ENCODE measurements at places on chromosomes 6 and 20. TPM values are rescaled to one million over a fixed set of nuclear protein-coding genes. Genes with fewer than 3 reads are reported as not detected.

- no peak for DNase-seq
These were observed 144.3 kb downstream of the OR2B2 start for GRCh38 chr6:27767851-27768250.

The TRIM31 gene
- total RNA-seq = not detected

The SS18L1 gene
- total RNA-seq = 18.9 TPM

The C4B gene
- 38.0 TPM for total RNA-seq

GRCh38 chr20:20235681-20236080 lies 132.2 kb upstream of the INSM1 start:
- no peak for DNase-seq

DNA sequence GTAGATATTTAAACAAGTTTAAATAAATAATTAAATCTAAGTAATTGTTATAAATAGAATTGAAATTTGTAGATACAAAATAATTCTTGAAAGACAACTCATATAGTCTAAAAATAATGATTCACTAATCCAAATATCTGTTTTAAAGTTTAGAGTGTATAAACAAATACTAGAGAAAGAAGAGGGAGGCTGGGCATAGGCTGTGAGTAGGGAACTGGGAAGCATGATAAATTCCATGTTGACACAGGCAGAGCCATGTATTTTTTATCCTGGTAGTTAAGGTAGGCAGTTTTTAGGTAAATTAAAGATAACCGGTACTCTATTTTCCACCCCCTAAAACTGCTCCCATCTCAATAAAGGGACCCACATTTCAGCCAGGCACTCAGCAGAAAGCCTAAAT lies 11.7 kb upstream of the RIN2 start:
- DNase-seq = no peak

DNA sequence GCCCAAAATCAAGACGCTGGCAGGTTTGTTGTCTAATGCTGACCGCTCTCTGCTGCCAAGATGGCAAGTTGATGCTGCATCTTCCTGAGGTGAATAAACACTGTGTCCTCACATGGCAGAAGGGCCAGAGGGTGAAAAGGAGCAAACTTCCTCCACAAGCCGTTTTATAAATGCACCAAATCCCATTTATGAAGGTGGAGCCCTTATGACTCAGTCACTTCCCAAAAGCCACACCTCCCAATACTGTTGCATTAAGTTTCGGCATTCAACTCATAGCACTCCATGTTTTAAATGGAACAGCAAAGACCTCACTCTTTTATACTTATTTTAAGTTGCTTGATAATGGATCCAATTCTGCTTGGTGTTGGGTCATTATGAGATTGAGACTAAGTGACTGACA lies 316.6 kb downstream of the RFPL4B start:
- DNase-seq = no peak

DNA sequence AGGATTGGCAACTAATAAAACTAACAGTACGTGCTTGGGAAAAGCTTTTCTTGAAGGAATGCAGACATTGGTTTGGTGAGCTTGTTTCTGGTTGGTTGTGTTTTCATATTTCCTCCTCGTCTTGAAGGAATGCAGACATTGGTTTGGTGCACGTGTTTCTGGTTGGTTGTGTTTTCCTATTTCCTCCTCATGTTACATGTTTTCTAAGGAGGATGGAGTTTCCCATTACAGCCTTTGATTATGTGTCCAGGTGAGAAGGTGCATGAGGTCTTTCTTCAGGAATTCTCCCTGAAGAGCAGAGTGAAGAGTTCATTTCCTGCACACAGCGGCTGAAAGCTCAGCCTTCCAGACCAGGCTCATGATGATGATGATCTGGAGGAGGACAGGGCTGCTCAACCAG lies 190.6 kb downstream of the SMOC2 start:
- no peak for DNase-seq

DNA sequence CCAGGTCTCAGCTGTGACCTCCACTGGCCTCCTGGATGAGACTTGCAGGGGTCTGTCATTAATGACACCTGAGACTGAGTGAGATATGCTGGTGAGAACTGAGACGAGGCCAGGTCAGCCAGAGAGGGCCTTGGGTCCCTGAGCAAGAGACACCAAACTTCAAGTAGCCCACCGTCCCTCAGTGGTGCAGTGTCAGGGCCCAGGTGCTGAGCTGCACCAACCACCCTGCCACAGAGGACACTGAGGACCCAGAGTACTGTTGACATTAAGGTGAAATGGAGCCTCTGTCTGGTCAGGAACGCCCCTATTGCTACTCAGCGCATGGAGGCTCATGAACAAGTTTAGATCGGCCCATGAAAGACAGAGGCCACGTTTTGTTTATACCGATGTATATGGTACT lies 64.1 kb upstream of the SCP2D1 start:
- DNase-seq = no peak

The GSTA3 gene
- total RNA-seq = not detected

The ADGRF5 gene
- 39.9 TPM for total RNA-seq

GRCh38 chr20:40241596-40242343 lies 447.3 kb downstream of the MAFB start:
- no peak for DNase-seq

GRCh38 chr6:40322336-40322735 lies 264.8 kb downstream of the LRFN2 start:
- DNase-seq = no peak

The DEF6 gene
- 11.6 TPM for total RNA-seq

The NHLRC1 gene
- total RNA-seq = 3.2 TPM

GRCh38 chr20:39016041-39016440 lies 53.9 kb downstream of the DHX35 start:
- no peak for DNase-seq

The DDX43 gene
- total RNA-seq = 1.1 TPM

The RIMS1 gene
- 2.3 TPM for total RNA-seq

DNA sequence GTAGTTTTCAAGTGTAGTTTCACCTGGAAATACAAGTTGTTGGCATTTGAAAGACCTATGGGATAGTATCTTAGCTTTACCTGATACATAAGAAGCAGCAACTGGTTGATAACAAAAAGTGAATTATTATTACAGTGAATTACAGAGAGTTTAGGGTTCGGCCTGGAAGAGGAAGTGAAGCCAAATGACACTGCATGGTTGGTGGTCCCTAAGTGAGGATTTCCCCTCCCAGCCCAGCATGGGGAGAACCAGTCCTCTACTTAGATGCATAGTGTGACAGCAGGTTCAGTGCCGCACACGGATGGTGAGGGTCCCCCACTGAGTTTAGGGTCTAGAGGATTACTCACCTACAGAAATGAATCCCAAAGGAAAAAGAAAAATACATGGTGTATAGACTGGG lies 18.1 kb downstream of the HLA-DPB1 start:
- no peak for DNase-seq

DNA sequence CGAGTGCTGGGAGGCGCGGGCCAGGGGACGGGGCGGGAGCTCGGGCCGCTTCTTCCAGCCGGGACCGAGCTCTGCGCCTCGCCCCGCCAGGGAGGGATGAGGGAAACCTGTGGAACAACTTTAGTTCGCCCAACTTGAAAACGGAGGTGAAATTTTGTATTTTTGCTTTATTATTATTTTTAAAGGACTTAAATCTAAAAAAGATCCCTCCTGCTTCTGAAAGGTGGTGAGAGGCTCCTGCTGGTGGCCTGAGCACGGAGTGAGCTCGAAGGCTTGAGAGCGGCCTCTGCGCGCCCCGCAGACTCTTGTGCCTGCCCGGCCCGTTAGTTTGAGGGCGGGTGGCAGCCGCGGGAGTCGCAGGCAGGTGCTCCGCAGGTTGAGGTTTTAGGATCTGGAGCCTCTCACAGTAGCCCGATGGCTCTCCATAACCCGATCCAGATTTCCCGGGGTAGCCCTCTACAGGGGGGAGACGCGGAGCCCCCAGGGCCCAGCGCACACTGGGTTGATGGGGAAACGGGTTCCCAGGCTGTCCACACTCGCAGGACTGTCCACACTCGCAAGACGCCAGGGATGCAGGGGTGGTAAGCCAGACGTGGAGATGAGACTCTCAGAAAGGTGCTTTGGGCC lies 46.2 kb upstream of the SUPT3H start:
- peak; percentile 39 for DNase-seq

- DNase-seq = no peak
These were observed 232.8 kb downstream of the GJA1 start for GRCh38 chr6:121668259-121668658.

- no peak for DNase-seq
These were observed 666.9 kb downstream of the FRK start for GRCh38 chr6:115393821-115394220.

DNA sequence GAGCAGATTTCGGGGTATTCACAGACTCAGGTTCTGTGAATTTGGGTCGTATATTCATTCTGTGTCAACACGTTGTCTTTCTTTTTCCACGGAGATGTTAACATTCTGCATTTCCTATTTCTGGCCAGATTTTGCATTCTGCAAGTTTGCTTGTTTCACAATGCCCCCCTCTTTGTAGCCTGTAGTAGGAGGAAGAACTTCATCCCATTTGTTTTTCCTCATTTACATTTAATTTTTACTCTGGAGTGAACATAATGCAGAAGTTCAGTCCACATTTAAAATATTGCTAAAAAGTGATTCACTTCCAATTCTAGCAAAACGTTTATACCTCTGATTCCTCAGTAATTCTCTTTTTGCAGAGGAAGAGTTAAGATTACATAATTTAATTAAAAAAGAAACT lies 12.9 kb downstream of the TAGAP start:
- DNase-seq = no peak

DNA sequence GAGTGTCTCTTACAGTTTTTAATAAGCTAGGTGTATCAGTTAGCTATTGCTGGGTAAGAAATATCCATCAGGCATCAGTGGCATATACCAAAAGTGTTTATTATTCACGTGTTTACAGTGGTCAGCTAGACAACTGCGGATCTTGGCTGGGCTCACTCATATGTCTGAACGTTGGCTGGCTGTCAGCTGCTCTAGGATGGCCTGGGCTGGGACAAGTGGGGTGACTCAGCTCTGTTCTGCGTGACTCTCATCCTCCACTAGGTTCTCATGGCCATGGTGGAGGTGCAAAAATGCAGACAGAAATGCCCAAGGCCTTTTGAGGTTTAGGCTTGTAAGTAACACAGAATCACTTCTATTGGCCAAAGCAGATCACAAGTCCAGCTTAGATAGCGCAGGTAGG lies 22.0 kb downstream of the ZNF341 start:
- DNase-seq = no peak

GRCh38 chr6:41702089-41702745 lies 33.2 kb downstream of the TFEB start:
- DNase-seq = no peak

DNA sequence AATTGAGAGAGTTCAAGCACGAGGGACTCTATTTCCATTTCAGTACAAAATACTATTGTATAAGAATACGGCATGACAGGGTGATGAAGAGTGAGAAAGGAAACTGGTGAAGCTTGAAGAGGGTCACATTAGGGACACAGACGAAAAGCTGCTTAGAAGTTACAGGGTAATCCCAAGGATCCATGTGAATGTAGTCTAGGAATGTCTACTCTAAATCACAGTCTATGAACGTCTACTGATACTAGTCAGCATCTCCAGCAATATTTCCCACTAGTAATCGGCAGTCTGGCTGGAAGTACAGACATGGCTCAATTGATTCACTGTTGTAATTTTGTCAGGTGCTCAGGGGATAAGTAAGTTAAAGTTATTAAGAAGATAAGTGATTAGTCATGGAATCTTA lies 156.4 kb downstream of the ASCC3 start:
- no peak for DNase-seq

The LTB gene
- total RNA-seq = 1.7 TPM

DNA sequence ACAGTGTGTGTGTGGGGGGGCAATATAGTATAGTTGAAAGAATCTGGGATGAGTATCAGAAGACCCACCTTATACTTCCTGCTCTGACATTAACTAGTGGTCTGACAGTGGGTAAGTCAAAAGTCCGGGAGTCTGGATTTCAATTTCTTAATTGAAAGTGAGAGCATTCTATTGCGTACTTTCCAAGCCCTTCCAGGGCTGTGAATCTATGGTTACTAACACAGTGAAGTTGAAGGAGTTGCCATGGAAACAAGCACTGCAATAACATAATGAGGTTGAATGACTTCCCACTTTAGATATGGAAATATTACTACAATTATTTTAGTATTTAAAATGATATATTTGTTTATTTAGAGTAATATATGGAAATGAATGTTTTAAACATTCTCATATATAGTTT lies 80.2 kb downstream of the MLIP start:
- peak; percentile 72 for DNase-seq

GRCh38 chr20:2932498-2932897 lies 59.2 kb downstream of the PTPRA start:
- peak; percentile 14 for DNase-seq

GRCh38 chr6:42009844-42010184 lies 40.5 kb upstream of the TAF8 start:
- DNase-seq = no peak

- DNase-seq = no peak
These were observed 41.9 kb downstream of the TRAM2 start for GRCh38 chr6:52534966-52535390.

DNA sequence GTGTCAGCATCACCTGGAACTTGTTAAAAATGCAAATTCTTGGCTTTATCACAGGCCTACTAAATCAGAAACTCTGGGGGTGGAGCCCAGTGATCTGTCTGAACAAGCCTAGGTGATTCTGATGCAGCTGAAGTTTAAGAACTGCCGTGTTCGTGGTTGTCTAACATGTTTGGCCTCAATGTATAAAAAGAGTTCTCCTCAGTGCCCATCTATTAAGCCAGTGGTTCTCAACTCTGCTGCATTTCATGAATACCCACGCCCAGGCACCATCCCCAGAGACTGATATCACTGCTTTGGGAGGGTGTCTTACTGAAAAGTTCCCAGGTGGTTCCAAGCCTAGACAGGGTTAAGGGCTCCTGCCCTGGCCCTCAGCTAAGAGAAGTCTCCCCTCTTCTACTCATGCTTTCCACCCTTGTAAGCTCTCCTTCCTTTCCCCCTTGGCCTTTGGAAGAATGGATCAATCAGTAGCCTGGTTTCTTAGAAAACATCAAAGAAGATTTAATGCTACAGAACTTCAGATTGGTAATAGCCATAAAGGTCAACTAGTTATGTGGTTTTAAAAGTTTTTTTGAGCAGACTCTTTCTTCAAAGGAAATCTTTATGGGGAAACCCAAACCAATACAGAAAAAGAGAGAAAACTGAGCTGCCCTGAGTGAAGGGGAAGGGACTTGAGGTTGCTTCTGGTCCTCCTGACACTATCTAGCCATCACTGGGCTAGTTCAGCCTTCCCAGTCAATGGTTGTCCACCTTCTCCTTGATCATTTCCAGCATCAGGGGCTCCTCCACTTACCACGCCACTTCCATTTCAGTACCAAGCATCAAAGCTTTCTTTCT lies 38.9 kb upstream of the TNFAIP3 start:
- no peak for DNase-seq

DNA sequence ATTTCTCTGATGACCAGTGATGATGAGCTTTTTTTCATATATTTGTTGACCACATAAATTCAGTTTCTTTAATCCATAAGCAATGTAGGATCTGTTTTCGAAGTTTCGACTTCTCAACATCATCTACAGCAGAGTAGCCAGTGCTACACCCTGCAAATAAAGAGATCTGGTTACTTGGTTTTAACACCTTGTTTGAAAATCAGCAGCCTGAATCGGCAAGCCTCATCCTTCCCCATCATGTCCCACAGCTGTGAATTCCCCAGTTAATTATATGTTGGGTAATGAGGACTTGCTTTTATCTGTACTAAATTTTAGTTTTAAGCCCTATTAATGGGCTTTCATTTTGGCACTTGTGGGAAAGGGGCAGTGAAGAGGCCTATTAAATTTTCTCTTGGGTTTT lies 80.6 kb downstream of the BMP2 start:
- DNase-seq = no peak
